ENCODE measurements at places on chromosomes 6 and 20. TPM values are rescaled to one million over a fixed set of nuclear protein-coding genes. Genes with fewer than 3 reads are reported as not detected.

The ULBP3 gene
- 0.56 TPM for polyA plus RNA-seq

The LAMA5 gene
- 364 TPM for polyA plus RNA-seq

The LRP11 gene
- 2.2 TPM for polyA plus RNA-seq

The VGLL2 gene
- 0.21 TPM for polyA plus RNA-seq

The MAS1 gene
- under 0.01 TPM for polyA plus RNA-seq

The ADGRB3 gene
- polyA plus RNA-seq: 0.11 TPM

The TGM2 gene
- polyA plus RNA-seq: 53.1 TPM
